Activated CD8-positive, alpha-beta memory T cell treated with anti-CD3 and anti-CD28 coated beads, Interleukin-2, amount 10 ng/mL, durations not matched to agents 7 days and 5 days (primary cell): ENCODE measurements at places on chromosomes 1 and 21.

DNA sequence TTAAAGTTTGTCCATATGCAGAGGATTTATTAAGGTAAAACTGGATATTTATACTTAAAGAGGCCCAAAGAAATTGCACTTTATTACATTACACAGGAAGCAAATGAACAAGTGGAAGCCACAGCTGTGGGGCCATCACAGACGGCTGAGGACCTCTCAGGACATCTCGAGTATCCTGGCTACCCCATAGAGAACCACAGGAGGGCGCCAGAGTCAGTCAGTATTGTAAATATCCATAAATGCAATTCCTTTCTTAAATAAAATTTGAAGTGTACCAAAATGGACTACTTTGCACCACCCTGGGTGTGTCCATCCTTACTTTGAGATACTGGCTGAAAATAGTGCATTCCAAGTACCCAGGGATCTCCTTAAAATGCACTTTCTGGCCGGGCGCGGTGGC is 257.2 kb downstream of the MRPL39 start:
- no peak overlapping the region for H3K27ac ChIP-seq
- peaks cover 7% of the 10 kb centered on the region for H3K27me3 ChIP-seq
- H3K4me1 ChIP-seq: no peaks in the 10 kb centered on the region
- no peak overlapping the region for H3K4me3 ChIP-seq
- DNase-seq: peak; percentile 54

DNA sequence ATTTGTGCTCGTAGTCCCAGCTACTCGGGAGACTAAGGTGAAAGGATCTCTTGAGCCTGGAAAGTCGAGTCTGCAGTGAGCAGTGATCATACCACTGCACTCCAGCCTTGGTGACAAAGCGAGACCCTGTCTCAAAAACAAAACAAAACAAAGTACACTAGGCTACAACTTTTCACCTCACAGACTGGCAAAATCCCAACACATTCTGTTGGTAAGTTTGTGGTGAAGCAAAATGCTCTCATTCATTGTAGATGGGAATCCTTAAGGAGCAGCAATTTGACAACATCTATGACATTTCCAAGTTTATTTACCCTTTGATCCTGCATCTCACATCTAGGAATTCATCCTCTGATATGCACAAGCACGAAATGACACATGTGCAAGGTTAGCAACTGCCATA is 20.2 kb upstream of the SLC1A7 start:
- H3K36me3 ChIP-seq: no peaks in the 10 kb centered on the region
- H3K4me3 ChIP-seq: no peak overlapping the region
- peaks cover 36% of the 10 kb centered on the region for H3K27me3 ChIP-seq
- H3K27ac ChIP-seq: no peak overlapping the region
- no peaks in the 10 kb centered on the region for H3K4me1 ChIP-seq

DNA sequence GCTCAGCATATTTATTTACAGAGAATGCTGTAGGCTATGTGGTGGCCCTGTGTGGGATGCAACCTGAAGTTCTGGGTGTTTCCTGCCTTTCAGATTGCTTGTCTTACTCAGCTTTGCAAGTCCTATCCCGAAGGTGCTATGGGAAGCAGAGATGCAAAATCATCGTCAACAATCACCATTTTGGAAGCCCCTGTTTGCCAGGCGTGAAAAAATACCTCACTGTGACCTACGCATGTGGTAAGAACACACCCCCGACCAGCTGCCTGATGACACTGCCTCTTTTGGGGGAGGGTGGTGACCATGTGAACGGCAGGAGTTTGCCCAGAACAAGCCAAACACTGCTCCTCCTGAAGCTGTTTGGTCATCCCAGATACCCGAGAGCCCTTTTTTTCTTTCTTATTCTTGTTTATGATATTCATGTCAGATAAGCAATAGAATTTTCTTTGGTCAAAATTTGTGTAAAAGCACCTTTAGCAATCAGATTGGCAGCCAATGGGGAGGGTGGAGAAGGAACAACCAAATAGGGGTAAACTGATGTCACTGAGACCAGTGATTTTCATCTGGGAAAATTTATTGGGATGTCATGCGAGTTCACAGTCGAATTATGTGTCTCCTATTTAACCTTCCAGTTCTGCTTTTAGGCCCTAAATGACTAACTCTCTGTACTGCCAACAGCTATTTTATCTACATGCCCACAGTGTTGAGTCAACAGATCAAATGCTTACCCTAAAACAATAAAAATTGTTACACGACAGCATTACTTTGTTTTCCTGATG is 82.6 kb downstream of the EVA1C start:
- H3K27me3 ChIP-seq: no peaks in the 10 kb centered on the region
- H3K4me1 ChIP-seq: peaks cover 3% of the 10 kb centered on the region
- no peak for DNase-seq
- peaks cover 18% of the 10 kb centered on the region for H3K36me3 ChIP-seq
- no peak overlapping the region for H3K27ac ChIP-seq

DNA sequence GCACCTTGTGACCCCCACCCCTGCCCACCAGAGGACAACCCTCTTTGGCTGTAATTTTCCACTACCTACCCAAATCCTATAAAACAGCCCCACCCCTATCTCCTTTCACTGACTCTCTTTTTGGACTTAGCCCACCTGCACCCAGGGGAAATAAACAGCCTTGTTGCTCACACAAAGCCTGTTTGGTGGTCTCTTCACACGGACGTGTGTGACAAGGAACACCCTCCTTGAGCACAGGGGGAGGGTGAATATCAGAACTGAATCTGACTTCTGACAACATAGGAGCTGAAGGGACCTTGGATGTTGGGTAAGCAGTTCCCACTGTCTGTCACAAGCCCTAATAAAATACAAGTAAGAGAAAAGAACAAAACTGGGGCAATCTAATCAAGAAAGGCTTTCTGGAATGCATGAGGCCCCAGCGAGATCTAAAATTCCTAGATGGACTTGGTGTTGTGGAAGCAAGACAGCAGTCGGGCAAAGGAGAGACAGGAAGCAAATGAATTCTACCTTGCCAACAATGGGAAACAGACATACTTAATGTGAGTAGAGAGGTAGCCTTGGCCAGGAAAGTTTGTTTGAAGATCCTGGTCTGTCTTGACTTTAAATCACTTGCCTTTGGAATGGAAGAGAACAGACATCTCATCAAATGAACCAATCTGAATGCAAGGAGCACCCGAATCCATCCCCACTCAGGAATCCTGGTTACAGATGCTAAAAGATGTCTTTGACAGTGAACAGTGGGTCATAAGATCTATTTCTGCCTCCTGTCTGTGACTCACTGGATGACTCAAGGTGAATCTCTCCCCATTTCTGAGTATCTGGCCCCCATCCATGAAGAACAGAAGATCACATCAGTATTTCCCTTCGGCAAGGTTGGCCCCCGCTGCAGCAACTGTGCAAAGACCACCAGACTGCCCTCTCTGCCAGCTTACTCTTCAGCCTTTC is 53.3 kb downstream of the OLFML3 start:
- no peak overlapping the region for H3K4me3 ChIP-seq
- H3K27ac ChIP-seq: no peak overlapping the region
- H3K36me3 ChIP-seq: no peaks in the 10 kb centered on the region
- DNase-seq: no peak

GRCh38 chr1:83815330-83815729 is 183.6 kb downstream of the TTLL7 start:
- DNase-seq: no peak
- H3K27me3 ChIP-seq: no peaks in the 10 kb centered on the region
- no peak overlapping the region for H3K27ac ChIP-seq
- H3K4me1 ChIP-seq: no peaks in the 10 kb centered on the region
- no peaks in the 10 kb centered on the region for H3K36me3 ChIP-seq

GRCh38 chr1:12161662-12162458 is 4.9 kb upstream of the TNFRSF1B start:
- peaks cover 83% of the 10 kb centered on the region for H3K4me1 ChIP-seq
- peak; percentile 95 for DNase-seq
- H3K4me3 ChIP-seq: peak overlapping the region; percentile 44
- no peaks in the 10 kb centered on the region for H3K36me3 ChIP-seq
- H3K27ac ChIP-seq: peak overlapping the region; percentile 99

DNA sequence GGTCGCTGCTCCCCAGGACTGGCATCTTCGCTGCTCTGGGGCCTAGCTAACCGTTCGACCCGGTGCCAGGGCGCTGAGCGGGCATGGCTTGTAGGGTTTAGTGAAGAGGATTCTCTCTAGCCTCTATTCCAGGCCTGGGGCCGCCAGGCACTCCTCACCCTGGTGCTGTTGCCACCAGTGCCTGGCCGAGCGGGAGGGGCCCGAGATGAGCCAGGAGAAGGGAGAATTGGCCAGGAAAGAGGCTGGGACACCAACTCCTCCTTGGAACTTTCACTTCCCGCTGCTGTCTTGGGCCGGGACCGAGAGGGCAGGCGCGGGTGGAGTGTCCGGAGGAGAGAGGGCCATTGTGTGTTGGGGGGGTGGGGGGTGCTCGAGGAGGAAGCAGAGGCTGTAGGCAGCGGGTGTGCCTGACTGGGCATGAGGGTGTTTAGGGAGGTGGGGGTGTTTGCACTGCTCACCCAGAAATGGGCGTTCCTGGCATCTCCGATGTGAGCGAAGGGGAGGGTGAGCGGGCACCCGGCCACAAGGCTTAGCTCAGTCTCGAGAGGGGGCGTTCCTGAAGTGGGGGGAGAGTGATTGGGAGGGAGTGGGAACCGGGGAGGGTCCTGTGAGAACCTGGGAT is 772 bp downstream of the ADAM15 start:
- no peaks in the 10 kb centered on the region for H3K27me3 ChIP-seq
- H3K27ac ChIP-seq: peak overlapping the region; percentile 72
- DNase-seq: peak; percentile 55
- no peaks in the 10 kb centered on the region for H3K36me3 ChIP-seq
- peak overlapping the region; percentile 75 for H3K4me3 ChIP-seq
- H3K4me1 ChIP-seq: peaks cover 28% of the 10 kb centered on the region

GRCh38 chr1:203467550-203467921 is 8.1 kb upstream of the PRELP start:
- no peak for DNase-seq
- peaks cover 45% of the 10 kb centered on the region for H3K27me3 ChIP-seq
- no peak overlapping the region for H3K4me3 ChIP-seq
- no peaks in the 10 kb centered on the region for H3K4me1 ChIP-seq
- H3K36me3 ChIP-seq: no peaks in the 10 kb centered on the region

GRCh38 chr1:20660847-20661206 is 342 bp downstream of the DDOST start:
- H3K27me3 ChIP-seq: no peaks in the 10 kb centered on the region
- no peak for DNase-seq
- H3K36me3 ChIP-seq: peaks cover 26% of the 10 kb centered on the region
- H3K4me1 ChIP-seq: peaks cover 37% of the 10 kb centered on the region

- no peaks in the 10 kb centered on the region for H3K27me3 ChIP-seq
- H3K36me3 ChIP-seq: peaks cover 37% of the 10 kb centered on the region
- H3K4me3 ChIP-seq: no peak overlapping the region
- no peak overlapping the region for H3K27ac ChIP-seq
- no peak for DNase-seq
These were observed 4.2 kb downstream of the STXBP3 start for GRCh38 chr1:108750476-108751181.

- H3K4me3 ChIP-seq: peak overlapping the region; percentile 90
- peak overlapping the region; percentile 100 for H3K27ac ChIP-seq
- DNase-seq: peak; percentile 83
- H3K4me1 ChIP-seq: peaks cover 53% of the 10 kb centered on the region
These were observed 5.8 kb upstream of the MX1 start for GRCh38 chr21:41419921-41420862.

GRCh38 chr1:89855413-89856123 is 34.7 kb downstream of the LRRC8D start:
- no peak overlapping the region for H3K27ac ChIP-seq
- peaks cover 2% of the 10 kb centered on the region for H3K4me1 ChIP-seq
- H3K4me3 ChIP-seq: peak overlapping the region; percentile 34
- no peaks in the 10 kb centered on the region for H3K27me3 ChIP-seq

GRCh38 chr1:232952514-232953499 is 2.4 kb downstream of the NTPCR start:
- H3K36me3 ChIP-seq: peaks cover 31% of the 10 kb centered on the region
- H3K4me3 ChIP-seq: peak overlapping the region; percentile 3
- H3K27me3 ChIP-seq: no peaks in the 10 kb centered on the region
- peaks cover 36% of the 10 kb centered on the region for H3K4me1 ChIP-seq
- no peak overlapping the region for H3K27ac ChIP-seq

- H3K4me3 ChIP-seq: no peak overlapping the region
- DNase-seq: no peak
- no peaks in the 10 kb centered on the region for H3K36me3 ChIP-seq
- H3K27me3 ChIP-seq: no peaks in the 10 kb centered on the region
- H3K27ac ChIP-seq: no peak overlapping the region
- no peaks in the 10 kb centered on the region for H3K4me1 ChIP-seq
These were observed 239.3 kb downstream of the KCNK2 start for GRCh38 chr1:215321802-215322201.

- H3K36me3 ChIP-seq: no peaks in the 10 kb centered on the region
- no peaks in the 10 kb centered on the region for H3K4me1 ChIP-seq
- H3K27me3 ChIP-seq: no peaks in the 10 kb centered on the region
- no peak overlapping the region for H3K4me3 ChIP-seq
These were observed 26.2 kb downstream of the ZMYND12 start for GRCh38 chr1:42429603-42430002.

- peaks cover 87% of the 10 kb centered on the region for H3K27me3 ChIP-seq
- H3K27ac ChIP-seq: no peak overlapping the region
- no peak overlapping the region for H3K4me3 ChIP-seq
- DNase-seq: no peak
- peaks cover 9% of the 10 kb centered on the region for H3K4me1 ChIP-seq
These were observed 1.2 kb upstream of the CD1D start for GRCh38 chr1:158179301-158180041.

DNA sequence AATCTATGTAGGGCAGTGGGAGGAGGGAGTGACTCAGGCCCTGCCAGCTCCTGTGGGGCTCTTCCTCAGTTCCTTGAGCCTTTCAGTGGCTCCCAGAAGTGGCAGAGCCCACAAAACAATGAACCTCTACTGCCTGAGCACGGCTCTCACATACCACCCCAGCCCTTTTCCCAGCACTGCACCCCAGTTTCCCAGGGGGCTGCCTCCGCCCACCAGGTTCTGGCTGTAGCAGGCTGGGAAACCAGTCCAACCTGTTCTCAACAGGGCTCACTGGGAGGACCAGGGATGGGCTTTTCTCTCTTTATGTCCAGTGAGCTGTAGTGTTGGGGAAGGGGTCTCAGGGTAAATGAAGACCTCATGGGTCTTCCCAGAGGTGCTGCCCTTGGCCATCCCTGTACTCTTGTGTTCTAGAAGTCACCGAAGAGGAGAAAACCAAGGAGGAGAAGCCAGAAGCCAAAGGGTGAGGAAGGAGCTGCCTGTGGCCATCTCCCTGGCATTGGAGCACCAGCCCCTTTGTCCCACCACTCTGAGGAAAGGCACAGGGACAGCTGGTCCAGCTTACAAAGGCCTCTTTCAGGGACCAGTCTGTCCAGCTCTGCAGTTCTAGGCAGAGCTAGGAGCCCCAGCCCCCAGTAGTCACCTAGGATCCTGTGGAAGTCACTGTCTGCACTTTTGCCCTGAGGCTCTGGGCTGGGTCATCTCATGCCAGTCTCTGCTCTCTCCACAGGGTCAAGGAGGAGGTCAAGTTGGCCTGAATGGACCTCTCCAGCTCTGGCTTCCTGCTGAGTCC is 3.5 kb downstream of the MARCKSL1 start:
- no peak overlapping the region for H3K27ac ChIP-seq
- H3K36me3 ChIP-seq: peaks cover 46% of the 10 kb centered on the region

GRCh38 chr1:12202190-12202497 is 27.7 kb upstream of the VPS13D start:
- peaks cover 39% of the 10 kb centered on the region for H3K36me3 ChIP-seq
- H3K27me3 ChIP-seq: no peaks in the 10 kb centered on the region
- H3K4me3 ChIP-seq: no peak overlapping the region
- H3K27ac ChIP-seq: peak overlapping the region; percentile 55
- DNase-seq: no peak
